ENCODE measurements at places on chromosomes 13 and 19.

DNA sequence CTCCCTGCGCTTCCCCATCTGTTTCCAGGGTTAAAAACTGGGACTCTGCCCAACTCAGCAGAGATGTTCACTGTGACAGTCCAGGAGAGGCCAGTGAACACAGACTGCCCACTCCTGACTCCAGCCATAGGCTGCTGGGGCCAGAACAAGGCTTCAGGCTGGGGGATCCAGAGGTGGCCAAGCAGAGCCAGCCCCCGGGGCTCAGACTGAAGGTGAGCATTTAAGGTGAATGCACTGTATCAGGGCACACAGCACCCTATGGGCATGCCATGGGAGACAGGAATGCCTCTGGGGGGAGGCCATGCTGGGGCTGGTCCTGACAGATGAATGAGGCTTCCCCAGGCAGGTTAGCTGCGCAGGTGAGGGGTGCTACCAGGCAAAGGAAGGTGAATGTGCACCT lies 96.4 kb downstream of the TUBA3C start:
- no peak for DNase-seq

GRCh38 chr13:86765462-86765861 lies 905.7 kb upstream of the SLITRK5 start:
- no peak for DNase-seq

- DNase-seq = no peak
These were observed 1.1 kb downstream of the SHANK1 start for GRCh38 chr19:50718255-50719118.

GRCh38 chr19:14559916-14560775 lies 11.7 kb downstream of the NDUFB7 start:
- no peak for DNase-seq

GRCh38 chr19:11300811-11301120 lies 4.8 kb downstream of the TSPAN16 start:
- no peak for DNase-seq

- no peak for DNase-seq
These were observed 2.8 kb downstream of the SEMA6B start for GRCh38 chr19:4556597-4557127.

DNA sequence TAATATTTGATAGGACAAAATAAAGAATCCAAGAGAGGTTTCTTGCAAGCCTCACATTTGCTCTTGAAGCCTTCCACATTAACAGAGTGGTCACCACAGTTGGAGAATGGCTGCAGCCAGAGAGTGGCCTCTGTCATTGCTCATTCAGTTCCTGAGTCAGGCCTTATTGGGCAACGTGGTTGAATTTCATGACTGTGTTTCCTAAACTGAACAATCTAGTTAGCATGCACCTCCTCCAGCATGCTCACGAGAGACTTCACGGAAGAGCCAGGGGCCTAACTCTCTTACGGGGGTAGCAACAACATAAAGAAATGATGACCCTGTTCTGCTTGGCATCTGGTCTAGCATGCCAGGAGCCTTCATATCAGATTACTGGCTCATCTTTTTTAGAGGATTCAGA lies 9.6 kb upstream of the UBL3 start:
- DNase-seq = no peak

DNA sequence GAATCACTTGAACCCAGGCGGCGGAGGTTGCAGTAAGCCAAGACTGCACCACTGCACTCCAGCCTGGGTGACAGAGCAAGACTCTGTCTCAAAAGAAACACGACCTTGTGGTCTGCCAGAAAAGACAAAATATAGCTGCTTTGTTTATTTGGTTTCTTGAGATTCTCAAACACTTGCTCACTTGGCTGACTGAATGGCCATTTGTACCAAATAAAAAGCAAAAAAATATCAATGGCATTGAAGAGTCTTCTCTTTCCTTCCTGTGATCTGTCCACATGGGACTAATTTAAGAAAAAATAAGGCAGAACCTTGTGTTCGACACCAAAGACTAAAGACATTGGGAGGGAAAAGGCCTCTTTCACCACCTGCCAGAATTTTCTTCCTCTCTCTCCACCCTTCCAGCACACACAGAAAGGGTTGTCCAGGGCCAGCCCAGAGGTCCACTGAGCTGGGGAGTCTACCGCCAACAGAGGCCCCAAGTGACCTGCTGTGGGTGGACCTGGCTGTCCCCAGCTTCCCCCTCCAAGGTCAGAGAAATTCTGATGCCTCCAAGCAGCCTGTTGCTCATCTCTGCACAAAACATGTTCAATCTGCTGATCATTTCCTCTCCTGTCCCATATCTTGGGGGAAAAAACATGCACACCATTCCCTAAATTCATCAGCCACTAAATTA lies 5.9 kb downstream of the BRME1 start:
- DNase-seq = no peak

GRCh38 chr19:9935506-9936325 lies 599 bp downstream of the OLFM2 start:
- no peak for DNase-seq

GRCh38 chr19:13864667-13865570 lies 12.0 kb upstream of the NANOS3 start:
- no peak for DNase-seq

- no peak for DNase-seq
These were observed 30.9 kb downstream of the RNASEH2B start for GRCh38 chr13:50940509-50940908.

DNA sequence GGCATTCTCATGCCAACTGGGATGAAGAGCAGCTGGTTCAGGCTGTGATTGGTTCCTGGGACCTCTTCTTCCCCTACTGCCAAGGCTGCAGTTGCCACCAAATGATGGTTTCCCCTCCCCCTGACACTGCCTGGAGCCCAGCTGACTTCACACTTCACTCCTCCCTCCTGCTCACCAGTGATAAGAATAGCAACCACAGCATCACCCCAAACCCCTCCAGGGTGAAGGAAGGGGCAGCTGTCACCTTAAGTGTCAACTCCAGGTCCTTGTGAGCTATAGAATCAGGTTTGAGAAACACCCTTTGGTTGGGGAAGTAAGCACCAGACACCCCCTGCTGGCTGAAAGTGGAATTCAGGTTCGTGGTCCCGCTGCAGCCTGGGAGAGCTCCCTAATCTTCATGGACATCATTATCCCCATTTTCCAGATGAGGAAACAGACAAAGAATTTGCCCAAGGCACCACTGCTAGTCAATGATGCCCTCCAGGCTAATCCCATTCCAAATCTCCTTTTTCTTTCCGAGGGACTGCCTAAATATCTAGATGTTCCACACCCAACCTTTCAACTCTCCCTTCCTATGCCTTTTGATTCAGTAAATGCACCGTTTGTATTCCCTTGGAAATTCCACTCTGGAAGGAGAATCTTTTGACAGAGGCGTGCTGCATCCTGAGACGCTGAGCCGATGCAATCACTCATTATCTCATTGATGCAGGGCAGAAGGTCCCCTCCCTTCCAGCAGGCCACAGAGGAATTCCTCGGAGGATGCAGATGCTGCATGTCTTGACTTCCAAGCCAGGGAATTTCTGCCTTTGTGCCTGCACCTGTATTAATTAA lies 50.6 kb upstream of the UQCRFS1 start:
- peak; percentile 19 for DNase-seq

DNA sequence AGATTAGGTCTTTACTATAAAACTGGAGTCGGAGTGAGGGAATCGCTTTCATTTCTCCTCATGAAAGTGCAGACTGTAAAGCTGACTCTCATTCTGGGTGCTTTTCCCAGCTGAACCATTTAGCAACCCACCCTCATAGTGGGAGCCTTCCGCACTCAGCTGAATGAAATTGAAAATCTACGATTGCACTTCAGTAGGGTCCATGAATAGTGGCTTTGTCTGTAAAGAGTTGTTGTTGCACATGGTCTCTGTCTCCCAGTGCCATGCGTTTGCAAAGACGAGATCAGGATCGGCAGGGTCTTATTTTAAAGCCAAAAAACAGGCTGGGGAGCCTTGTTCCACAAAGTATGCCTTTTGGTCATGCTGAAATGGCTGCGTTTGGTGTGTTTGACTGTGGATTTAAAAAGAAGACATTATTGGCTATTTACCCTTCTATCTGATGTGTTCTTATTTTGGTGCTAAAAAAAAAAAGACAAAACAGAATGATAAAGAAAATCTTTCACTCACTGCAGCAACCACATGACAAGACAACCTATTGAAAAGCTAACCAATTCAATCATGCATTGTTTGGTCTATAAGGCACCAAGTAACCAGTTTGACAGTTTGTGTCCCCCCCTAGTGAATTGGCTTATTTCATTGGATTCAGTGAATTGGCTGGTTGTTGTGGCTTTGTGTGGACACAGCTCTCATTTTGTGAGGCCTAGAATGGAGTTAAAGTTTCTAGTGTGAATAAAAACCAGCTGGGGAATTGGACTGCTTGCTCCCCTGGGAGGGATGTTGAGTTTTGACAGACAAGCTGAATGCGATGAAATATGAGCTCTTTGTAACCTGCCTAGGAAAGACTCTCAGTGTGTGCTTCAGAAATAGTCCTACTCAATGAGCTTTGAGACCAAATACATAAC lies 65.6 kb downstream of the ARHGAP35 start:
- no peak for DNase-seq

- no peak for DNase-seq
These were observed 9.9 kb upstream of the KPNA3 start for GRCh38 chr13:49802426-49802825.

- DNase-seq = no peak
These were observed 3.5 kb downstream of the FSTL3 start for GRCh38 chr19:679418-680286.

- DNase-seq = peak; percentile 50
These were observed 282.7 kb upstream of the KLHL1 start for GRCh38 chr13:70390968-70391367.

GRCh38 chr13:47067306-47067705 lies 170.5 kb upstream of the HTR2A start:
- no peak for DNase-seq

DNA sequence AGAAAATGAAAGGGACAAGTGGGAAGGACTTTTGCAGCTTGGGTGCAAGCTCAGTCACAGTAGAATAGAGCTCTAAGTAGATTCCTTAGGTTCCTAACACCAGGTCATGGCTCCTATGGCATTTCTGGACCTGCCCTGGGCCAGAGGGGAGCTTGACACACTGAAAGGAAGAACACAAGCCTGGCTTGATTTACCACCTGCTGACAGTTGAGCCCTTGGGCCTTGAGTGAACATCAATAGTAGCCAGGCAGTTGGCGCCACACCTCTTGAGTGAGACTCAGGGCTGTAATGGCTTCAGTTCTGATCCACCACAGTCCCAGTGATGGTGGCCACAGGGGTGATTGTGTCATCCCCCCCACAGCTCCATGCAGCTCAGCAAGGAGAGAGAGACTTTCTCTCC lies 221.9 kb upstream of the PCDH17 start:
- no peak for DNase-seq

DNA sequence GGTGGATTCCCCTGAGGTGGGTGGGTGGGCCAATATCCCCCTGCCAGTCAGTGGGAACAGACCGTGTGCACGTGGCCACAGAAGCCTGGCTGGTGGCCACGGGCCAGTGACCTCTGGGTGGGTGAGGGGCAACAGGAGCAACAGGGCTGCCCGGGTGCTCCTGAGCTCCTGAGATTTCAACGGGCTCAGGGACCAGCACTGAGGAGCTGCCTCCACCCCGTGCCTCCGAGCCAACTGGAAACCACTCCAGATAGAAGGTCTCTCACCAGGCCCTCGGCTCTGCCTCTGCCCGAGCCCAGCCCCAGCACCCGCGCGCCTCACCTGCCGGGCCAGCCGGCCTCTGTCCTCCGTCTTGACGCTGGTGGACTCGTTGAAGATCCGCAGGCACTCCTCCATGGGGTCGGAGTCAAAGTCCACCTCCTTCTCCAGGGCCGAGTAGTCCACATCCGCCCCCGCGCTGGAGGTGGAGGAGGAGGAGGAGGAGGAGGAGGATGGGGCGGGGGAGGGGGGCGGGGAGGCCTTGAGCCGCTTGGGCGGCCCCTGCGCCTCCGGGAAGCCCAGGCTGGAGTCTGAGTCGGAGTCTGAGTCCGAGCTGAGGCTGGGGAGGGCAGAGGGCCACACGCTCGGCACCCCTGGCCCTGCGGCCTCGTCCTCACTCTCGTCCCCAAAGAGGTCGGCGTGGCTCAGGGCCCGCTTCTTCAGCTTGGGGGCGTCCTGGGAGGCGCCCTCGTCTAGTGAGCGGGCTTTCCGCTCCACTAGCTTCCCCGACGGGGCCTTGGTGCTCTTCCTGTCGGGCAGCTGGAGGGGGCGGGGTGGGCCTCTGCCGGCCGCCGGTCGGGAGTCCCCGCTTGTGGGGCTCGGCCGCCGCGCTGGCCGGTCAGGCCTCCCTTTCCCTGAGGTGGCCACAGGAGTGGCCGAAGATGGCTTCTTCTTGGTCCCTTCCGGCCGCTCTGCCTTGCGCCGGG lies 14.8 kb upstream of the ATP8B3 start:
- no peak for DNase-seq

DNA sequence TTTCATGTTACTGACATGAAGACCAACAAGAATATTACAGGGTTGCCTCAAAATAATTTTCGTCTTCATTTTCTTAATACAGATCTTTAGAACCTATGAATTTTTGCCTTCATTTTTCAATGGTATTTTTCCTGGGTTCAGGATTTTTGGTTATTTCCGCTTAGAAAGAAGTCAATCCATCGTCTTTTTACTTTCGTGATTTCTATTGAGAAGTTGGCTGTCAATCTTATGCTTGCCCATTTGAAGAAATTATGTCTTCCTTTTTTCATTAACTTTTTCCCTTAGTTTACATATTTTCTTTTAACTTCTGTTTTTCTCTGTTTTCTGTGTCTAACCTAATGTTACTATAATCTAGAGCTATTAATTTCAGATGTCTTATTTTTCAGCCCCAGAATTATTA lies 868.9 kb upstream of the SLC10A2 start:
- DNase-seq = no peak

GRCh38 chr19:42423462-42424344 lies 3.5 kb downstream of the LIPE start:
- peak; percentile 66 for DNase-seq

DNA sequence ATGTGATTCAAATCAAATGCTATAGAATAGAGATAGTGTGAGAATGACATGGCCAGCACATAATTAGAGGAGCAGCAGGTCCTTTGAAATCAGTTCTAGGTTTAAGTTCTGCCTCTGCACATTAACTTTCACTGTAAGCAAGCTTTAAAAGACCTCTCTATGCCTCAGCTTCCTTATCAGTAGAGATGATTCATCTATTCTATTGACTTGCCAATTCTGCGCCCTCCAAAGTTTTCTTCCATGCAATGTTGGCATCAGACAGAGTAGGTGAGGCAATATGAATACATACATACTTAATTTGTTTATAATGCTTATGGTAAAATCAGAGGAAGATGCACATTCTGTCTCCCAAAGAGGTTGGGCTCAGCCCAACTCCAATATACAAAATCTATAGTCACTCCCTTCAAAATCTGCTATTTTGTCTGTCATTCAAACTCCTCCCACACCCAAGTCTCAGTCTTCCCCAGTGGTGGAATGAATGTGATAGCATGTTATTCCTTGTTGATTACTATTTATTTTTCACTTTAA lies 525.5 kb downstream of the RFC3 start:
- no peak for DNase-seq

- DNase-seq = no peak
These were observed 763 bp upstream of the LRP3 start for GRCh38 chr19:33193269-33193864.

- DNase-seq = no peak
These were observed 231.2 kb downstream of the FGF9 start for GRCh38 chr13:21901811-21902708.

GRCh38 chr13:36125841-36126240 lies 5.3 kb downstream of the DCLK1 start:
- no peak for DNase-seq

GRCh38 chr13:64007339-64007738 lies 2591.7 kb upstream of the PCDH20 start:
- DNase-seq = no peak

Measured in NCI-H1092 treated with DMSO at 0.1 percent for 48 hours (cell line).